AG10803 (cell line): ENCODE measurements at places on chromosomes 16 and 17.

DNA sequence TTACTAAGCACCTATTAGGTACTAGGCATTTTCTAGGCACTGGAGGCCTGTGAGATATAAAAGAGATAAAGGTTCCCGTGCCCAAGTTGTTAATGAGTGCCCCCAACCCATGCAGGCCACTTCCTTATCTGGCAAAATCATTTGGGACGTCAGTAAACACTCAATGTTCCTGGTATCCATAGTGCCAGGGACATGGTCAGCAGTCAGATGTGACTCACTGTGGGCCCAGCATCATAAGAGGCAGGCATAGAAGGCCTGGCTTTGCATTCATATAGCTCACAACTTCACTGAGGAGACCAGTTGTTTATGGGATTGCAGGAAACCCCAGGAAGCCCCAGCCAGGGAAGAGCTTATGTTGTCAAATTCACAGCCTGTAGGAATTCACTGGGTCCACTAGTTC, 81.1 kb downstream of the MRC2 start:
- no peak for DNase-seq

DNA sequence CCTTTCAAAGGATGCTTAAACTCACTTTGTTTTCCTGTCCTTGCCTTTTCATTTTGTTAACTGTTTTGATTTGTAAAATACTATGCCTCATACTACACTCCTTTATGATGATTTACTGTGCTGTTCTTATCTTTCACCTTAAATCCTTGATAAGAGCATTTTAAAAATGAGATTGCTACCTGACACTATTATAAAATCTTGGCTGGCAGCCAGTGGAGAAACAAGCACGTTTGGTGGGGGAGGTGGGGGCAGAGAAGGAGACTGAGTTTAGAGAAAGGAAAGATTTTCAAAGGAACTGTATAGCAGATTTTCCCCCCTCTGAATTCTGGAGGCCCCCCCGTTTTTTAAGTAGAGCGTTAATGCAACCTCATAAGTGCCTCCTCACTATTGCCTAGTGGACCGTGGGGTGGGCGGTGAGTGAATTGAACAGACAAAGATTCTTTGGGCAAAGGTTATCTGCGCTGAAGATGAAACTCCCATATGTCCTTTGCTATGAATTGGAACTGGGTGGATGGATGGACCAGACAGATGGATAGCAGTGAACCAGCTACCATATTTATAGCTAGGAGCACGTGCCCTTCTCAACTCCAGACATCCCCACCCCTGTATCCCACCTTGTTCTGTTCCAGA, 200.2 kb downstream of the CCDC182 start:
- DNase-seq: no peak

GRCh38 chr17:17229416-17230384, 7.3 kb downstream of the FLCN start:
- DNase-seq: no peak

DNA sequence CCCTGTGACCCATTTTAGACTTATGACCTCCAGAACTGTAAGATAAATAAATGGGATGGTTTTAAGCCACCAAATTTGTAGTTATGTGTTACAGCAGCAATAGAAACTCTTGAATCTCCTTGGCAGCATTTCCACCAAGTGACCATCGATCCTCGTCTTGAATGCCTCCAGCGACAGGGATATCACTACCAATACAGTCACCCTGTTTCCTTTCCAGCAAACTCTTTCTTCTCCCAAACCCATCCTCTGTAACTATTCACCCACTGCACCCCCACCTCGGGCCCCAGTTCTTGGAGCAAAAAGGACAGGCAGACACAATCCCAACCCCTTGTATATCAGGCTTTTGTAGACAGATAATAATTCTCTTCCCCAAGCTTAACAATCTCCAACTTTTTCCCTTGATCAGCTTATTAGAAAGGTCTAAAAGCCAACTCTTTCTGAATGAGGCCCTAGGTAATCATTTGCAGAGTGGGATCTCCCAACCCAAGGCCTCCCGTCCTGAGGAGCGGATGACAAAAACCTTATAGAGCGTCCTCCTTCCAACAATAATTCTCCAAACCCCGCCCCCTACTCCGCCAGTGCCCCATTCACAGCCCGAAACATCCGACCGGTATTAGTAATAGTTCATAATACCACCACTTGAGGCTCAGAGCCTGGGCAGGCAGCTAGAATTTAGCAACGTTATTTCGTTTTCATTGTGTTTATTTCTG, 14.7 kb upstream of the PLLP start:
- no peak for DNase-seq

- no peak for DNase-seq
Observed at GRCh38 chr16:84054916-84055315, 12.3 kb upstream of the SLC38A8 start.

- DNase-seq: no peak
Observed at GRCh38 chr16:1834096-1834495, 7.1 kb downstream of the FAHD1 start.
